ENCODE measurements at places on chromosomes 5 and 9.

DNA sequence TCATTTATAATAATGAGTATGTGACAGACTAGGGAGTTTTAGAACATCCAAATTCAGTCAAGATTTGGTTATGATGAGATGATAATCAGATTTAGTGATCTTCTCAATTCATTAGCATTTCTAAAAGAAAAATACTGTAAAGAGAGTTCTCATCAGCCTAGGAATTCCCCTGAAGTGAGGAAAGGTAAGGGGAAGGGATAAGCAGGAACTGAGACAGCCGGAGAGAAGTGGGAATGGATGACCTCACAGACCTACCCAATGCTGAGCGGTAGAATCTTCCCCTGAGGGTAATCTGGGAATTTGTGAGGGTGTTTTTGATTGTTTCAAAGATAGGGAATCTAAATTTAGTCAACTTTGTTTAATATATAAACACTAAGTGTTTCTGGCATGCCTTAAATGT, 16.7 kb upstream of the GPBP1 start:
- no peak for DNase-seq

DNA sequence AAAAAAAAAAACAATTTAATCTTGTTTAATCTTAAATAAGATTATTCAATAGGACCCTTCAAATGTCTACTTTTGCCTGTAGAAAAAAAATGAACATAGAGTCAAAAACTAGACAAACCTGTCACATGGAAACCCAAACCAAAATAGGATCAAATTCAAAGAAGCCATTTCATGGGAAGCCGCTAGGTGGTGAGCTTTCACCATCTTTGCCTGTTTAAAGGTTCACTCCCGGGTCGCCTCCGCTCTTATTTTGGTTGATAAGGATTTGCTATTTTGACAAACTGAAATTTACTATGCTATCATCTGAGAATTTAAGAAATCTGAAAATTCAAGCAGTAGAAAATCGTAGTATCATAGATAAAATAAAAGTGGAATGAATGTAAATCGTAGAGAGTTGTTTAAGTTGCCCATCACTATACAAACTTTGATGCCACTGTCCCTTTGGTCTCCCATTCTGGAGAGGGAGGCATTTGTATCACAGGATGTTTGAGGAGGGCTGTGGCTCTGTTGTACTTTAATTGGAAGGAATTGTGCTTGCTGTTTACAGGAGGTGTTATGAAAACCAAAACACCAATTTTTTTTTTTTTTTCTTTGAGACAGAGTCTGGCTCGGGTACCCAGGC, 43.5 kb upstream of the DNAH5 start:
- DNase-seq, result no peak

- DNase-seq, result no peak
These were observed 277.7 kb upstream of the PTGER4 start for GRCh38 chr5:40402007-40402364.

DNA sequence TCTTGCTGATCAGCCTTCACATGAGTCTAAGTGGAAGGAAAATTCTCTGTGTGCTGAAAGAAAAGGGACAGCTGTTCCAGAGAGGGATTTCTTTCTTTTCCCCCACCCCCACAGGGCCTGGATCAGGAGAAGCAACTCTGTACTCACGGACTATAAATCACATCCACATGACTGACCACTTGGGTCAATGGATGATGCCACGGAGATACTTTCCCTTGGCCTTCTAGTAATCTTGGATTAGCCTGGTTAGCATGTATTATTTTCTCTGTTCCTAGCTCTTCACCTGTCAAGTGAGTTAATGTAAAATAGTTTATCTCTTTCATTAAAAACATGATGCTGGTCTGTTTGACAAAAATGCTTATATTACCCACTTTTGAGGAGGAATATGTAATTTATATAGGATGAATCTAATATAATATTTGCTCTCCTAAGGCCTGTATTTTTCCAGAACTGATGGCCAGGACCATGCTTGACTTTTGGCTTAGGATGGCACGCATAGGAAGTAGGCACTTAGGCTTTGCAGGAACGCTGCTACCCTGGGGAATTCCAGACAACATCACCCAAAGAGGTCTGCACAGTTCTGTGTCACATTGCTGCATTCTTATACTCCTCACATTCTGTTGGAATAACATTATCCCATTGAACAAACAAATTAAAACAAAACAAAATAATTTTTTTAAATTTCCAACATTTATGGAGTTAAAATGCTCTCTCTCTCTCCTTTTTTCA, 892.1 kb downstream of the TLE1 start:
- DNase-seq, result no peak

DNA sequence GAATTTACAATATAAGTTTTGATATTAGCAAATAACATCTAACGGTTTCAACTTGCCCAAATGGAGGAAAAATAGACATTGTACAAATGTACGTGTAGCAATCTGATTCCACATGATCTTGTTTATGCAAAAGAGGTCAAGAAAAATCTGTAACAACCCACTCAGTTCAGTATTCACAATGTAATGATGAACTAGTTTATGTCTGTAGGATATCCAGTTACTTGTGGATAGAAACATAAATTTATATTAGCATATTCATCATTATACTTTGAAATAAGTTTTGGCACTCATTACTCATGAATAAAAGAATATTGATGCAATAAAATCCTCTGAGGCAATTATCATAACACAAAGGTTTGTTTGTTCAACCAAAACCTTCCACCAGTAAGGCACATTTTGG, 28.1 kb downstream of the PLK2 start:
- DNase-seq, result no peak

DNA sequence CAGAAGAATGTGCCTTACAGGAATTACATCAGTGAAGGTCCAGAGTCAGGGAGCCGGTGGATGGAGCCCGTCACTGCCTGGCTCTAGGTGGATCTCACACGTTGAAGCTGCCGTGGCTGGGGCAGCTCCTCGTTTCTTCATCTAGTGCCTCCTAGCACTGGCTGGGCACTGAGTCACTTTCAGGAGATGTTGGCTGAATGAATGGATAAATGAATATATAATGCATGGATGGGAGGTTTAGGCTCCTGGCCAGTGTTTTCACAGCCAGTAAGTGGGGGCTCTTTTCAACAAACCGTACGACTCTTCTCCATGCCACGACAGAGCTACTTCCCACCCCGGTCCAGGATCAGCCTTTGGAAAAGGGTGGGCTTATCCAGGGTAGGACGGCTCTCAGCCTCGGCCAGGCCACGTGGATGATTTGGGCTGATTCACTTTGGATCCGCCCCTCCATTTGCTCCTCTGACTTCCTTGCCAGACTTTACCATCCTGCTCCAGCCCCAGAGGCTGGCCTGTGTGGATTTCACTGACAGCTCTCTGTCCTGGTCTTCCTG, 1.3 kb upstream of the SH3PXD2B start:
- DNase-seq, result peak; percentile 85

DNA sequence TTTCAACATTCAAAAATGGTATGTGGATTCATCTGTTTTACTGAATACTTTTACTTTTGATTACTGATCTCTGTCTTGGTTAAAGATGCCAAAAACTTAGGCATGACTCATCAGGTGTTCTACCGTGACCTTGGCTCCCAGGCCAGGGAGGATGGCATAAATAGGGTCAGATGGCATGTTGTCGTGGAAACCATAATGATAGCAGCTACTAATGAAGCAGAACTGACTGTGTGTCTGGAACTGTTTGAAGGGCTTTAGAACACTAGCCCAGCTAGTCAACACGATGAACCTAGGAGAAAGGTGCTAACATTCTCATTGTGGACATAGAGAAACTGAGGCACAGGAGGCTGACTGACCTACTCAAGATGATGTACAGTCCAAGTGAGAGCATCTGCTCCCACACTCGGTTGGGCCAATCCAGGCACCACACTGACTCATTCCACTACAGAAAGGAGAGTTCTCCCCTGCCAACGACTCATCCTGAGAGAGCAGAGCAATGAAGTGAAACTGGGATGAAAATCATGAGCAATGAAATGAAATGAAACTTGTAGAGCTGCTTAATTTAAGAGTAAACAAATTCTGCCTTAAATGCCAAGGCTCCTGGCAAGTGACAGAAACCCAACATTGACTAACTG, 116.0 kb downstream of the TENT4A start:
- DNase-seq, result no peak

- no peak for DNase-seq
These were observed 996.3 kb upstream of the CDH10 start for GRCh38 chr5:25641124-25641523.

GRCh38 chr5:141525653-141526052, 36.8 kb downstream of the PCDHGC5 start:
- DNase-seq, result no peak

DNA sequence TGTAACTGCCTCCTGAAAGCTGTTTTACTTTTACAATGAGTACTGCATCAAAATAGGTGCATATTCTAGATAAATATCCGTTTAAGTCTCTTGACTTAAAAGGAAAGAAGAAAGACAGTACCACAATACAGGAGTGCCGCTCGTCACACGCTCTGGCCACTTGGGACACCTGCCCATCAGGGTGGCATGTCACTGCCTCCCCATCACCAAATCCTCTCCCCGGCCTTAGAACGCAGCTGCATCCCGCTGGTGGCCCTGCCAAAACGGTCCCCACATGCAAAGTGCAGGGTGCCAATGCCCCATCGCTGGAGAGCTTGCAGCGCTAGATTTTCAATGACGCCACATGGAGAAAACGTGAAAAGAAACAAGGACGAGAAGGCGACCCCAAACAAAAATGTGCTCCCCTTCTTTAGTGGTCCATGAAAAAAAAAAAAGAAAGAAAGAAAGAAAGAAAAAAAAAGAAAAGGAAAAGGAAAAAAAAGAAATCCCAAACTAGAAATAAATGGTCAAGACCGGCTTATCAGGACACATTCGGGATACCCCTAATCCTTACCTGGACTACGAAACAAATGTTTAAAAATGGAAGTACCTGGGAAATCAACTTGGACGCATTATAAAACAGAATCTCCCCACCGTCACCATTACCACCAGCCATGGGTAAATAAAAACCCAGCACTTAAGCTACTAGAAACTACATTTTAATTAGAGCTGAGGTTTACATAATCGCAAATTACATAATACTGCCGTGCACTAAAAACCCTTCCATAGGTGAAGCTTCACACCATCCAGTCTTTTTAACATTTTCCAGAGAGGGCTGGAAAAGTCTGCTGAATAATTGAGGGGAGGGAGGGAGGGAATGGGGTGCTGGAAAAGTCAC, 1.0 kb downstream of the ANKH start:
- no peak for DNase-seq

GRCh38 chr5:162190-162564, 29.1 kb upstream of the LRRC14B start:
- no peak for DNase-seq

- DNase-seq, result no peak
These were observed 849.3 kb downstream of the TLE1 start for GRCh38 chr9:80839821-80840675.

- DNase-seq, result no peak
These were observed 522.7 kb upstream of the TYRP1 start for GRCh38 chr9:12170456-12170855.

GRCh38 chr5:96093890-96094381, 132.3 kb upstream of the ELL2 start:
- no peak for DNase-seq

DNA sequence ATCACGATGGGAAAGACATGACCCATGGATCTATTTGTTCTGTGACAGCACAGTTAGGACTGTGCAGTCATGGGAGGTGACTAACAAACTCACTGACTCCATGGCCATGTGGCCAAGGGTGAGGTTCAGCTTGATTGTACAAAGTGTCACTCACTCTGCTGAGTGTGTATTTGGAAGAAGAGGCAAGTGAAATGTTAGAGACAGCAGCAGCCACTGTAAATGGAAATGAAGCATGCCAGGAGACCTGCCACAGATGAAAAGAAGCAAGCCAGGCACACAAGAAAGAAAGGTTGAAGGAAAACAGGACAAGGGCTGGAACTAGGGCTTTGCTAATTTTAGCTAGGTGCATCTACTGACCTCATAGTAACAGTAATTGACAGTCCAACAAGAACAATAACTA, 42.7 kb upstream of the PALM2AKAP2 start:
- DNase-seq, result no peak

DNA sequence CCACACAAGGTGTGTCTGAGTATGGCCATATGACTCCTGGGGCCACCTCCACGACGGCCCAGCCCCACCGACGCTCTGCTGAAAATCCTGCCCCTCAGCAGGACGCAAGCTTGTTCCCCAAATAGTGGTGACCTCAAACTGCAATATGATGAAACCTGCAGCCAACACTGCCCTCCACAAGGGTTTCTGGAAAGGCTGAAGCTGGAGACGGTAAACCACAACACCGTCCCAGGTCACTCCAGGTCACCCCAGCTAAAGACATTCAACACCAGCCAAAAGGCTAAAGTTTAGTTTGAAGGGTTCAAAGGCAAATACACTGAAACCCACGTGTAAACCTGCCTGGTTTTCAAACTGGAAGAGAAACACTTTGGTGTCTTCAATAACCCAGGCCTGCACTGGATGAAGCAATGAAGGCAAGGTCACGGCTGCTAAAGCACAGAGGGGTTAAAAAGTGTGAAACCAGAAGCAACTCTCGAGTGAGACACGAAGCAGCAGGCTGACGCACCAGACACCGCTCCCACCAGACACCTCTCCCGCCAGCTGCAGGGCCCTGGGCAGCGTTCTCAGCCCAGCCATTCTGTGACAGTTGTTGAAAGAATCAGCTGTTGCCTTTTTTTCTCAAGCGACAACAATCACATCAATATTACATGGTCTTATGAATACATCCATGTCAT, 1.8 kb upstream of the LHX3 start:
- no peak for DNase-seq

DNA sequence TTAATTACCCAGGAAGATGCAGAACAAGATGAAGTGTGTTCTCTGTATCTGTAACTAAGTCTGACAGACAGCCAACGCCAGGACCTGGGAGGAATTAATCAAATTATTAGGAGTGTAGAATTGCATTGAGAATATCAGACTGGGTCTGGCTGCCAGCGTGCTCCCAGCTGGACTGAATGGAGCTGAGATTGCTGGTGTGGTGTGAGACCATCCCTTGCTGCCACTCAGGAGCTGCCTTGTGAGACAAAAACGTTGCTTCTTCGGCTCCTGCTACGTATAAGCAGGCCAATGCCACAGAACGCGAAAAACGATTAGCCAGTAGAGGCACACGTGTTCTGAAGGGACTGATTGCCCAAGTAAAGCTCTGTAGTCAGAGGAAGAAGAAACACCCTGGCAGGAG, 66.8 kb downstream of the AMBP start:
- DNase-seq, result no peak

DNA sequence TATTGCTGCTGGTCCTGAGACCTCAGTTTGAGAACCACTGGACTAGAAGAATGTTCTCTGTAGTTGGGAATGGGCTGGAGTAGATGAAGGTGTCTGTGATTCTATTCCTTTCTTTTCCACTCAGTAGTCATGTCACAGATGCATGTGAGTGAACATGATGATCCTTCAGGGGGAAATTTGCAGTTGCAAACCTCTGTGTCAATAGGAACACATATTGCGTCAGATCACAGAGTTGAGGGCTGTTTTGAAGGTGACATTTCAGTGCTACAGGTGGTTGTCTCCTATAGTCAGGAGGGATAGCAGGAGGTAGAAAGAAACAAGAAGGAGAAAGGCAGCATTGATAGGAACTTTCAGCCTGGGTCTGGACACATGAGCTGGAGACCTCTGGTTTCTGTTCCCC, 239.3 kb downstream of the ARHGEF28 start:
- DNase-seq, result no peak

- no peak for DNase-seq
These were observed 43.1 kb downstream of the PRRT1B start for GRCh38 chr9:131588396-131588795.
